Dorsolateral prefrontal cortex (tissue), 122 donors: ENCODE measurements at places on chromosomes 11 and 22. TPM values are rescaled to one million over a fixed set of nuclear protein-coding genes. Genes with fewer than 3 reads are reported as not detected.

Gene USP2
- total RNA-seq: 37.3 TPM

Gene MUC5AC
- total RNA-seq: not detected

GRCh38 chr11:100637706-100638105 lies 49.4 kb upstream of the ARHGAP42 start:
- peak; percentile 32 for DNase-seq

Gene LRRC4C
- total RNA-seq: 67.5 TPM

DNA sequence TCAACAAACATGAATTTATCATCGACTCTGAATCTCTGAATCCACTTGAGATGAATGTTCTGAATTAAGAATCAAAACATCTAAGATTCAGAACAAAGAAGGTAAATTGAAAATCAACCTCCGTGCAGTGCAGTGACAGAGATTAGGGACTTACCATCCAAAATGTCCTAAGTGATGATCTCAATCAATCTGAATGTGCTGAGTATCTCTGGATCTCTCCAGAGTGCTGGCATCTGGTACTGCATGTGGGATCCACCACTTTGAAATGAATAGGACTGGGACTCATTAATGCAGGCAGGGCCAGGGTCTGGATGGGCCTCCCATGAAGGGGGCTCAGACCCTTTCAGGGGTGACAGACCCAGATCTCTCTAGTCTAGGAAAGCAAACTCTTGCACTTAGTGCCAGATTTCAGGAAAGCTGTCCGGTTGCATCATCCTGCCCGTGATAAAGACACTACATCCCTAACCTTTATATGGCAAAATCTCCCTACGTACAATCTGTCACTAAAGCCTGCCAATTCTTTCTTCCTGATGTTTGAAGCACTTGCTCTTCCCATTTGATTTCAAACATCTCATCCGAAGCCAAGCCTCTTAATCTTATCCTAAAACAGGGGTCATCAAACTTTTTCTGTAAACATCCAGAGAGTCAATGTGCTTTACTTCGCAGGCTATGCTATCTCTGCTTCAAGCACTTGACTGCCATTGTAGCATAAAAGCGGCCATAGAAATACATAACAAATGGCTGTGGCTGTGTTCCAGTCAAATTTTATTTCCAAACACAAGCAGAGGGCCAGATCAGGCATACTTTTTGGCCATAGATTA lies 263.3 kb downstream of the LARGE1 start:
- DNase-seq: no peak

DNA sequence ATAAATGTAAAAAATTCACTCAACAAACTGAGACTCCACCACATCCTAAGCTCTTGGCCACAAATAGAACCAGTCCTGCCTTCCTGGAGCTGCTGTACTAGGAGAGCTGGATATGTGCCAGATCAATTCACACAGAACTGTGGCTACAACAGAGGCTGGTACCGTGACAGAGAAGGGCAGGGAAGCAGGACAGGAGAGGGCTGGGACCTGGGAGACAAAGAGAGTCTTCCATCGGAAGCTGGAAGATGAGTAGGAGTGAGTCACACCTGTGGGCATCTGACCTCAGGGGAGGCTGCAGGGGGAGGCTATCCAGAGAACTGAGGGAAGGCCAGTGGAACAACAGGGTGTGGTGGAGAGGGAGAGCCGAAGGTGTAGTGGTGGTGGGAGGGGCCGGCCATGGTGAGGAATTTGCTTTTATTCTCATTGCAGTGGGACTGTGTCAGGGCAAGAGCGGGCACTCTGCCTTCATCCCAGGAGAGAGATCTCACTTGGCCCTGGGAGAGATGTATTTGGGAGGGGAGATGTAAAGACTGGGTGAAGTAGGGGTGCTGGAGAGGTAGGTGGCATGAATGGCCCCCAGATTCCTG lies 1.9 kb upstream of the LTBP3 start:
- DNase-seq: no peak
